ENCODE measurements at places on chromosomes 6 and 20.

DNA sequence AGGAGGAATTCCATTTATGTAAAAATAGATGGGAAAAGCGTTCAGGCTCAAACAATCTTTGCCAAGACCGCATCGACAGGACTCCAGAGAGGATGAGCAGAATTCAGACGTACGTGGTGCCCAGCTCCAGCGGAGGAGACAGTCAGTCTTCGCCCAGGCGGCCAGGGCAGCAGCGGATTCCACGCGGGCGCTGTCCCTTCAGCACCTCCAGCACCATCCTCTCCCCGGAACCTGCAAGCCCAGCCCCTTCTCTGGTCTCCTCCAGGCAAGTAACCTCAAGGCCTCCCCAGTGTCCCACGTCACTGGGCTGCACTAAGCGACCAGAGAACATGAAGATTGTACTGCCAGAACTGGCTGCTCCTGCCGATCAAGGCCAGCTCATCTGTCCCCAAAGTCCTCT is 2.8 kb upstream of the KCNQ2 start:
- DNase-seq = no peak

- no peak for DNase-seq
Measured at GRCh38 chr20:3701061-3701998, 11.1 kb downstream of the SIGLEC1 start.

DNA sequence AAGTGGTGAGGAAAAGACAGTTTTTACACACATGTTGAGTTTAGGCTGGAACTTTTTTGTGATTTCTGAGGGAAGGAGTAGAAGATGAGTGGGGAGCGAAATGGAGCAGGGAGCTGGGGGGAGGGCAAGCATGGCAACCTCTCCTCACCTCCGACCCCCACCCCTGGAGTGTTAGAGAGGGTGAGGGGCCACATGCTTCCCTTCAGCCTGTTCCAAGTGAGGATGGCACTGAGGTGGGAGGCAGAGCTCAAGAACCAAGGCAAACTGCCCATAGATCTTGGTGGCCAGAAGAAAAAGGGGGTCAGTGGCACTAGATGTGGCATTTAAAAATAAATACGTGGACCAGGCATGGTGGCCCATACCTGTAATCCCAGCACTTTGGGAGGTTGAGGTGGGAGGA is 4.8 kb downstream of the TTBK1 start:
- DNase-seq = no peak

- DNase-seq = no peak
Measured at GRCh38 chr6:14550822-14551221, 433.2 kb downstream of the CD83 start.

DNA sequence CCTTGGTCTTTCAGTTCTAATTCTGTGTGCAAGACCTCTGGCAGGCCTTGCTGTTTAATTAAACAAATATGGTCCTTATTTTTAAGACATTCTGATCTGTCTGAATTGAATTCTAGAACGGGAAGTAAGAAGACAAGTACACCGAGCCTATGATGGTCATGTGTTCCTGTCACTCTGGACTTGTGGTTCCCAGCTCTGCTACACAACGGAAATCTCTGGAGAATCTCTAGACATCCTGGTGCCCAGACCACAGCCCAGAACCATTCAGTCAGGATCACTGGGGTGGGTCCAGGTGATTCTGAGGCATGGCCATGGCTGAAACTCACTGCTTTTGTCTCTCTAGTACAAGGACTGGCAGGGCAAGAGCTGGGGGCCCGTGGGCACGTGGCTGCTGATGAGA is 15.9 kb upstream of the KCNK16 start:
- DNase-seq = no peak

- no peak for DNase-seq
Measured at GRCh38 chr20:11375335-11375734, 542.4 kb upstream of the BTBD3 start.

DNA sequence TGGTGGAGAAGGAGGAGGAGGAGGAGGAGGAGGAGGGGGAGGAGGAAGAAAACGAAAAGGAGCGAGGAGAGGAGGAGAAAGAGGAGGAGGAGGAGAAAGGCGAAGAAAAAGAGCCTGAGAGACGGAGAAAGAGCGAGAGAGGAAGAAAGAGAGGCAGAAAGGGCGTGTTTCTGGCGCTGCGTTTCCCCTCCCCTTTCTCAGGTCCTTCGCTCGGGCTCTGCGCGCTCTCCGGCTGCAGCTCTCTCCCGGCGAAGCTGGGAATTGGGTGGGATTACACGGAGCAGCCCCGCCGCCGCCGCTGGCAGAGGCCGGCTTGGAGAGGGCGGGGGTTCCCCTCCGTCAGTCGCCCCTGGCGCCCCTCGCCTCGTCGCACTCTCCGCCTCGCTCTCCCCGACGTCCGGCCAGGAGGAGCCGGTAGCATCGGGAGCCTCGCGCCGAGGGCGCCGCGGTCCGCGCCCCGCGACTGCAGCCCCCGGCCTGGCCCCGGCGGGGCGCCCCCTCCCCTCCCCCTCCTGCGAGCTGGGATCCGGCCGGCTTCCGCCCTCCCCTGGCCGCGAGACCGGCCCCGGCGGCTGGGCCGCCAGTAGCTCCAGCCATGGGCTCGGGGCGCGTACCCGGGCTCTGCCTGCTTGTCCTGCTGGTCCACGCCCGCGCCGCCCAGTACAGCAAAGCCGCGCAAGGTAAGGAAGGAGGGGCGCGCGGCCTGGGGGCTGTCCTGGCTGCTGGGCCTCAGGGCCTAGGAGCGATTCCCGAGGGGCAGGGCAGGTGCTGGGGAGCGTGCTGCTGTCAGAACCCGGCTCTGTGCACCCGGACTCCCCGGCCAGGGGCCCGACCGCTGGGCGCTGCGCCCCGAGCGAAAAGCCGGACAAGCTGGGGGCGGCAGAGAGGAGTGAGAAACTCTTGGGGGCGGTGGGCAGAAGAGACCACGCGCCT is at the start of gene SCUBE3:
TSS of gene SCUBE3 (plus strand) at position 133 of the 933 bp plus-strand sequence. CDS start at position 596, 463 bp downstream.
- no peak for DNase-seq

- no peak for DNase-seq
Measured at GRCh38 chr6:78390066-78390465, 477.3 kb upstream of the IRAK1BP1 start.

- DNase-seq = no peak
Measured at GRCh38 chr20:59949911-59950310, 8.3 kb upstream of the CDH26 start.

DNA sequence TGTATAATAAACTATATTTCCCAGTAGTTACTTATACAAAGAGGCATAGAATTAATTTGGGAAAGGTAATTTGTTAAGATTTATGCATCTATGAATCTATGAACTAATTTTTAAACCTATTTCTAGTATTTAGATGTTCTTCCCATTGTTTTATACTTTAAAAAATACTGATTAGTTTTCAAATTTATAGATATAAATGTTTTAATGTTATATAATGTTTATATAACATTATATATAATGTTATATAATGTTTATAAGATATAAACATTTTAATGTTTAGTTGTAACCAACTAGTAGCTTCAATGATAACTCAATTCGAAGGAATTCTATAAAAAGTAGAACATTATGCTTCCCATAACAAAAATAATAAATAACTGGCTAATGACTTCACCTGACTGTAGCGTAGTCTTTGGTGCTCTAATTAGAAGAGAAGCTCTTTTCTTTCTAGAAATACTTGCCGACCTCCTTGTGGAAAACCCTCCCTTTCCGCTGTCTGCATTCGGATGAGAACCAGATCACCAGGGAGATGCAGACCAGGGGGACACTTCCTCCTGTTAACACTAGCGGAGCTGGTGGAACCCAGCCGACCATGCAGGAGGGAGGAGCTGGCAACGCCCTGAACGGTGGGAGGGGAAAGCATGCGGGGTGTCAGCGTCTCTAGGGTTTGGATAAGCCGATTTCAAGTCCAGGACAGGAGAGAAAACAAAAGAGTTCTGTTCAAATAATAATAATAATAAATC is 158.4 kb downstream of the OR2B2 start:
- DNase-seq = peak; percentile 25

DNA sequence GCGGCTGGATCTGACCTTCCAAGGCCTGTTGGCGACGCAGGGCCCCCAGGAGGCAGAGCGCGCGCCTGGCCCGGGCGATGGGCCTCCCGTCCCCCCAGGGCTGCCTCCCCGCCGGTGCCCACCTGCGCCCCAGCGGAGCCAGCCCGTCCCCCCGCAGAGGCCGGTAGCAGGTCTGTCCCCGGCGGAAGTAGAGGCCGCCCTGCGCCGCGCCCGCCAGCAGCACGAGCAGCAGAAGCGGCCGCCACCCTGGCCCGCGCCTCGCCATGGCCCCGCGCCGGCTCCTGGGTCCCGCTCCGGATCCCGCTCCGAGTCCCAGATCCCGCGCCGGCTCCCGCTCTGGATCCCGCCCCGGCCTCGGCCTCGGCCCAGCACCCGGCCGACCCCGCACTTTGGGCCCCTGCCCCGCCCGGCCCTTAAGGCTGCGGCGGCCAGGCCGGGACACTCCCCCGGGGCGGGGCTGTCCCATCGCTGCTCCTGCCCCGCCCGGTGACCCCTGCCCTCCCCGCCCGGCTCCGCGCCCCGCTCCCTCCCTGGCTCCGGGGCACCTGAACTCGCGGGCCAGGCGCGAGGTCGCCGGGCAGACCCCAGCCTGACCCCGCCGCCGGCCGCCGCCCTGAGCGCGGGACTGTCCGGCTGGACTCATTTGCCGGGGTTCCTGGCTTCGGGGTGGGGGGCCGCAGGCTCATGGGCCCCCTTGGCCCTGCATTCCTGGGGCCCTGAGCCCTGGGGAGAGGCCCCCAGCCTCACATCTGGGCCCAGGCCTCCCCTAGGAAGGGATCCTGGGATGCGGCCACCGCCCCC is at the start of gene CTSZ:
TSS of gene CTSZ (minus strand) at position 391 of the 801 bp plus-strand sequence. CDS start at position 265, 126 bp downstream.
- DNase-seq = no peak

GRCh38 chr6:14518515-14519217 is 401.1 kb downstream of the CD83 start:
- no peak for DNase-seq

DNA sequence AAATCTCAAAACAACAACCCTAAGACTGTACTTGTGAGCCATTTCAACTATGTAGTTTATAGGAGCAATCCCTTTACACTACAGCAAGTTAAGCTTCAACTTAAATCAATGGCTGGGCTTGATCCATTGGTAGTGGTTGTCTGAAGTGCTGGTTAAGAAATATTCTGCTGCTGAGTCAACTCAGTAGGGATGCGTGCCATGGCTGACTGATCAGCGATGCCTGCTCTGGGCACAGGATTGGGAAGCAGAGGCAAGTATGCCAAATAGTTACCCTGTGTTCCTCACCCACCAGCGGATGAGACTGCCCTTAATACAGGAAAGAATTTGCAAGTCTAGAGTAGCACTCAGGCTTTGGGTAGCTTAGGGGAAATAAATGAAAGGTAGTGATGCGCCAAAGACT is 41.5 kb downstream of the GCM1 start:
- peak; percentile 4 for DNase-seq
